ENCODE measurements at places on chromosomes 1 and 21. TPM values are rescaled to one million over a fixed set of nuclear protein-coding genes. Genes with fewer than 3 reads are reported as not detected.

The RBM8A gene
- 91.1 TPM for total RNA-seq

The MANEAL gene
- 1.0 TPM for total RNA-seq

The SAMD13 gene
- 0.59 TPM for total RNA-seq

The C1orf87 gene
- total RNA-seq: not detected

The KCNE2 gene
- not detected for total RNA-seq

The L1TD1 gene
- not detected for total RNA-seq

The TRIM67 gene
- total RNA-seq: not detected

The RHOU gene
- 6.0 TPM for total RNA-seq

The RGS8 gene
- 0.31 TPM for total RNA-seq

The TMIGD3 gene
- total RNA-seq: 4.8 TPM

The SH2D2A gene
- total RNA-seq: 0.30 TPM

The S100A9 gene
- 199 TPM for total RNA-seq

The PRAMEF14 gene
- not detected for total RNA-seq

The AIM2 gene
- not detected for total RNA-seq

The RPE65 gene
- total RNA-seq: 0.15 TPM
